ENCODE measurements at places on chromosomes 16 and 17. TPM values are rescaled to one million over a fixed set of nuclear protein-coding genes. Genes with fewer than 3 reads are reported as not detected.

CRHR1 gene
- 0.12 TPM for total RNA-seq

GRCh38 chr16:87380403-87380802 is 3.2 kb downstream of the FBXO31 start:
- DNase-seq, result no peak

GRCh38 chr17:61635913-61636432 is 45.0 kb upstream of the NACA2 start:
- peak; percentile 65 for DNase-seq

- no peak for DNase-seq
These were observed 180.0 kb downstream of the BANP start for GRCh38 chr16:88131256-88131655.

ST6GALNAC2 gene
- 14.7 TPM for total RNA-seq

- no peak for DNase-seq
These were observed 171.1 kb downstream of the SNX29 start for GRCh38 chr16:12147681-12148080.

DNA sequence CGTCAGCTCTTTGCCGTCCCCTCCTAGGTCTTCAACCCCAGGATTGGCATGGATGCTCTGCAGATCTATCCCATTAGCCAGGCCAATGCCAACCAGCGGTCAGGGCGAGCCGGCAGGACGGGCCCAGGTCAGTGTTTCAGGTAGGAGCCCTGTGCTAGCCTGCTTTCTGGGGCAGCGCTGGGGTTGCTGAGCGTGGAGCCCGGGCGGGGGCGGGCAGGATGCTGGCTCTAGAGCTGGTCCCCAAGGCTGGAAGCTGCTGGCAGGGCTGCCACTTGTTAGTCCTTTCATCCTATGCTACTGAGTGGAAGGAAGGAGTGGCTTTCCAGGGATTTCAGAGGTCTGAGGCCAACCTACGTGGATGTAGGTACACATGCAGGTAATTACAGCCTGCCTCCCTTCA is 12.3 kb downstream of the DHX38 start:
- DNase-seq, result no peak

DNA sequence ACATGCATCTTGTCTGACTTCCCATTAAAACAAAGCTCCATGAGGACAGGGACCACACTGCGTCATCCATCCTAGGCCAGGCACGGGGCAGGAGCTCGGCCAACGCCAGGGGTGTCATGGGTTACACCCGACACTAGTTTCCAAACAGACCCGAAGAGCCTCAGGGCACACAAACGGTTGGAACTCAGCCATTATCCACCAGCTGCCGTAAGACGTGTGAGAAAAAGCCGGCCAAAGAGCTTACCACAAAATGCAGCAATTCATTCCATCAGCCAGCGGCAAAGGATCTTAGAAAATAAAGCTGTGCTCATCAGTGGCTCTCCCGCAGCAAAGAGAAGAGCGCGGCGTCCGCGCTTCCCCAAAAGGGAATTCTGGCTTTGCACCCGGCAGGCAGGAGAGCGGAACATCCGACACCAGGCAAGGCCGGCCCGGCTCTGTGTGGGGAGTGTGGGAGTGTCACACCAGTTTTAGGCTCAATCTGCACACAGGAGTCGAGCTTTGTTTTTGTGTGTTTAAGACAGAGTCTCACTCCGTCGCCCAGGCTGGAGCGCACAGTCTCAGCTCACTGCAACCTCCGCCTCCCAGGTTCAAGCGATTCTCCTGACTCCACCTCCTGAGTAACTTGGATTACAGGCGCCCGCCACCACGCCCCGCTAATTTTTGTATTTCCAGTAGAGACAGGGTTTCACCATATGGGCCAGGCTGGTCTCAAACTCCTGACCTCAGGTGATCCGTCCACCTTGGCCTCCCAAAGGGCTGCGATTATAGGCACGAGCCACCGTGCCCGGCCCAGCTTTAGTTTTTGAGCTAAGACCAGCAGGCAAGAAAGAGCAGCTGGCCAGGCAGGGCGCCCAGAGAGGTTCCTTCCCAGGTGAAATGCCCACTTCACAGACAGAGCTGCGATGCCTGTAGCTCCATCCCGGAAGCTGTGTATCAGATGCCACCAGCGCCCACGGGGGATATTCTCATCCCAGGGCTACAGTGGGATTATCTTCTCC is 1.5 kb downstream of the SLC38A8 start:
- no peak for DNase-seq

C16orf46 gene
- 1.7 TPM for total RNA-seq

ITGA2B gene
- 7.6 TPM for total RNA-seq

- no peak for DNase-seq
These were observed 112.6 kb downstream of the USP22 start for GRCh38 chr17:20930081-20930760.

CCL16 gene
- not detected for total RNA-seq

- no peak for DNase-seq
These were observed 1308.4 kb downstream of the CDH8 start for GRCh38 chr16:60727851-60728250.

GRCh38 chr16:58449768-58450167 is 50.2 kb upstream of the NDRG4 start:
- DNase-seq, result no peak

- no peak for DNase-seq
These were observed 376.5 kb upstream of the CDH5 start for GRCh38 chr16:65989861-65990604.

- DNase-seq, result no peak
These were observed 80.3 kb downstream of the FTO start for GRCh38 chr16:53784291-53784690.

DNA sequence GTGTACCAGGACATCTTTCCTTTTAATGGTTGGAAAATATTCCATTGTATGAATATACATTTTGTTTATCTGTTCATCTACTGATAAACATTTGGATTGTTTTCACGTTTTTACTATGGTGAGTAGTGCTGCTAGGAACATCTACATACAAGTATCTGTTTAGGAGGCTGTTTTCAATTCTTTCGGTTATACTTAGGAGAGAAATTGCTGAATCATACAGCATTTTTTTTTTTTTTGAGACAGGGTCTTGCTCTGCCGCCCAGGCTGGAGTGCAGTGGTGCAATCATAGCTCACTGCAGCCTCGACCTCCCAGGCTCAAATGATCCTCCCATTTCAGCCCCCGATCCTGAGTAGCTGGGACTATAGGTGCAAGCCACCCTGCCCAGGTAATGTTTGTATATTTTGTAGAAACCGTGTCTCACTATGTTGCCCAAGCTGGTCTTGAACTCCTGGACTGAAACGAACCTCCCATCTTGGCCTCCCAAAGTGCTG is 122.9 kb downstream of the CRLF3 start:
- no peak for DNase-seq

GRCh38 chr17:50308666-50309065 is 34.4 kb downstream of the TMEM92 start:
- DNase-seq, result no peak

TTYH2 gene
- total RNA-seq, result 10.8 TPM

GSG1L2 gene
- total RNA-seq, result not detected

- no peak for DNase-seq
These were observed 7.2 kb downstream of the EVPL start for GRCh38 chr17:76019833-76020467.

CCDC144A gene
- total RNA-seq, result 0.20 TPM

RPH3AL gene
- total RNA-seq, result 17.0 TPM

BTBD17 gene
- total RNA-seq, result not detected

DNA sequence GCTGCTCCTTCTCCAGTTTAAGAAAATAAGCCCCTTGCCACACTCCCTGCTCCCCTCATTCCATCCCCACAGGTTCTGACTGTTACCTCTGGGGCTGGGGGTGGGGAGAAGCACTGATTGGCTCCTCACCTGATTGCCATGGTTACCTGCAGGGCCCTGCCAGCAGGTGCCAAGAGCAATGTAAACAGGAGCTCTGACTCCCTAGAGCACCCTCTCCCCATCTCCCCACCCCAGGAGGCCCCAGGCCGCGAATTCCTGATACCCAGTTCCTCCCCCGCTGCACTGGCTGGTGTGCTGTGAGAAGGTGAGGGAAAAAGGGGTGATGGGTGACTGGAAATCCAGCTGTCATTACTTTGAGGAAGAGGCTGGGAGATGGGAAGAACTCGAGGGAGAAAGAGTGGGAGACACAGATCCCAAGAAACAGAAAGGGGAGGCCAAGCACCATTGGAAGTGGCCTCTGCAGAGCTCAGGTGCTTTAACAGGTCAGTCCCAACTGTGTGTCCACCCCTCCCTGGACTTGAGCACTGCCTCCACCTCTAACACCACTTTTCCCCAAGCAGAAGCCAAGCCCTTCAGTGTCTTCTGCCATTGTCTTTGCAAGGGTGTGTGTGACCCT is 4.5 kb downstream of the PCGF2 start:
- no peak for DNase-seq

PDF gene
- 33.9 TPM for total RNA-seq

GRCh38 chr16:77111056-77111565 is 79.9 kb upstream of the MON1B start:
- no peak for DNase-seq

GRCh38 chr16:84959045-84959576 is 52.2 kb downstream of the ZDHHC7 start:
- no peak for DNase-seq

TBC1D3B gene
- total RNA-seq, result 11.3 TPM

KRTAP2-3 gene
- 6.3 TPM for total RNA-seq

DNA sequence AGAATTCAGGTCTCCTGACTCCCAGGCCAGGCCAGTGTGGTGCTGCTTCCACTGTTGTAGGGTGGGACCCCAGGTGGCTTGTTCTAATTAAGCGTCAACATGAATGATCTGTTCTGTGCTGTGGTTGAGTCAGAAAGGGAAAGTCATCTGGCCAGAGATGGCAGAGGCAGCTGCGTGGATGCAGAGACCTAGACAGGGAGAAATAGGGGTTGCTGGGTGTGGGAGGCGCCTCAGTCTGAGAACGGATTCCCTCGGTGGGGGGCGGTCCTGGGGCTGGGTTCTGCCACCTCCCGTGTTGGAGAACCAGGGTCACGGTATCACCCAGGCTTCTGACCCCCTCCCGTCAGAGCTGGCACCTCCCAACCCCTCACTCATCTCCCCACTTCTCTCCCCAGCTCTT is 5.6 kb downstream of the FBRS start:
- DNase-seq, result no peak

DNA sequence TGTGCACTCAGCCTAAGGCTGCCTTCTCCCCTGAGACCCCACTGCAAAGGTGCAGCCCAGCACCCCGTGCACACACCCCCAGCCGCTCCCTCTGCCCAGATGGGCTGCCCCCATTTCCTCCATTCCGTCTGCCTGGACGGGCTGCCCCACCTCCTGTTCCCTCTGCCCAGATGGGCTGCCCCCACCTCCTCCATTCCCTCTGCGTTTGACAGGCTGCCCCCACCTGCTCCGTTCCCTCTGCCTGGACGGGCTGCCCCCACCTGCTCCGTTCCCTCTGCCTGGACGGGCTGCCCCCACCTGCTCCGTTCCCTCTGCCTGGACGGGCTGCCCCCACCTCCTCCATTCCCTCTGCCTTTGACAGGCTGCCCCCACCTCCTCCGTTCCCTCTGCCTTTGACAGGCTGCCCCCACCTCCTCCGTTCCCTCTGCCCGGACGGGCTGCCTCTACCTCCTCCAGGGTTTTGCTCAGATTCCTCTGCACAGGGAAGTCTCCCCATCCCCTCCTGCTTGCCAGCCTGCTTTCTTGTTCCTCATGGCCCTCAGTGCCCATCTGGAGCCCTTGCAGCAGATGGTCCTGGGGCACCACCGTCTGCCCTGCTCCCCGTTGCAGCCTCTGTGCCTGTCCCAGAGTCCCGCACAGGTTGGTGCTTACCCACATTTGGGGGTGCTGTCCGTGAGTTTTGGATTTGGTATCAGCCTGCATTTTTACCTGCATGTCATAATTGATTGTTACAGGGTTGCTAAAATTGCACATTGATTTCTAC is 23.4 kb upstream of the IL17C start:
- no peak for DNase-seq

NTN3 gene
- 0.30 TPM for total RNA-seq

GRCh38 chr16:70604407-70605282 is 41.7 kb upstream of the IL34 start:
- no peak for DNase-seq

KNOP1 gene
- total RNA-seq, result 34.6 TPM

DNA sequence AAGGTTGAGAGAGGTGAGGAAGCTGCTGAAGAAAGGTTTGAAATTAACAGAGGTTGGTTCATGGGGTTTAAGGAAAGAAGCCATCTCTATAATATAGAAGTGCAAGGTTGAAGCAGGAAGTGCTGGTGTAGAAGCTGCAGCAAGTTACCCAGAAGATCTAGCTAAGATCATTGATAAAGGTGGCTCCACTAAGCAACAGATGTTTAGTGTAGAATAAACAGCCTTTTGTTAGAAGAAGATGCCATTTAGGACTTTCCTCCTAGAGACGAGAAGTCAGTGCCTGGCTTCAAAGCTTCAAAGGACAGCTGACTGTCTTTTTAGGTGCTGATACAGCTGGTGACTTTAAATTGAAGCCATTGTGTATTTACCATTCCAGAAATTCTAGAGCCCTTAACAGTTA is 29.3 kb downstream of the GOSR1 start:
- no peak for DNase-seq

ADAM11 gene
- 7.7 TPM for total RNA-seq

GRCh38 chr17:79812353-79813258 is 15.7 kb upstream of the CBX8 start:
- DNase-seq, result no peak

- no peak for DNase-seq
These were observed at the start of gene ABCC3 for GRCh38 chr17:50634224-50634914. Gene ABCC3, plus strand, starts transcription at chr17:50634881. Its CDS starts 56 bp downstream, at chr17:50634937.

DNA sequence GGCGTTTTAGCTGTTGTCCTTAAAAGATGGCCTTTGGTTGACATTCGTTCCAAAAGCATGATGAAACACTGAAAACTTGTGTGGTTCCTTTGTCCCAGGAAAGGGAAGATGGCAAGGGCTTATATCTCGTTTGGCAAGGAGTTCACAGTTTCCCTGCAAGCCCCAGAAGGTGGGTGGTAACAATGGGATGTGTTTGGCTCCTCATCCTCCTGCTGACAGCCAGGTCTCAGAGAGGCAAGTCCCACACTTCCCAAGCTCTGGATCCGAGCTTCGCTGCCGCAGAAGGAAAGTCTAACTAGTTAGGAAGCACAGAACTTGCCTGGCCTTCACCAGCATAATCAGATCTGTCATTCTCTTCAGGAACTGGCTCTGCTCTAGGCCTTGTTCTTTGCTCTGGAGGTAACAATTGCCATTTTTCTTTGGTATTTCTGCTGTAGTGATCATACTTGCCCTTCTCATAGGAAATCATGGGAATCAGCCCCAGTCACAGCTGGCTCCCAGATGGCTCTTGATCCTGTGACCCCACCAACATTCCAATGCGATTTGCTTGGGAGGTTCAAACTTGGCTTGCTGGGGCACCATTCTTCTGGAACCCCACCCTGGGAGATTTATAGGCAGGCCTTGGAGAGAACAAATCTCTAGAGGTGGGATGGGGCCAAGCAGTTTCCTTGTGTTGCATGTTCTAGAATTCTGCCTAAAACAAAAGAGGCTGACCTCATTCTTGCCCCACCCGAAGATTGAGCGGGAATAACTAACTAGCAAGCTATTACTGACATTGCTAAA is 17.9 kb downstream of the KPNA2 start:
- DNase-seq, result no peak

All from HCT116 (cell line).